ENCODE measurements at places on chromosomes 5 and 9.

DNA sequence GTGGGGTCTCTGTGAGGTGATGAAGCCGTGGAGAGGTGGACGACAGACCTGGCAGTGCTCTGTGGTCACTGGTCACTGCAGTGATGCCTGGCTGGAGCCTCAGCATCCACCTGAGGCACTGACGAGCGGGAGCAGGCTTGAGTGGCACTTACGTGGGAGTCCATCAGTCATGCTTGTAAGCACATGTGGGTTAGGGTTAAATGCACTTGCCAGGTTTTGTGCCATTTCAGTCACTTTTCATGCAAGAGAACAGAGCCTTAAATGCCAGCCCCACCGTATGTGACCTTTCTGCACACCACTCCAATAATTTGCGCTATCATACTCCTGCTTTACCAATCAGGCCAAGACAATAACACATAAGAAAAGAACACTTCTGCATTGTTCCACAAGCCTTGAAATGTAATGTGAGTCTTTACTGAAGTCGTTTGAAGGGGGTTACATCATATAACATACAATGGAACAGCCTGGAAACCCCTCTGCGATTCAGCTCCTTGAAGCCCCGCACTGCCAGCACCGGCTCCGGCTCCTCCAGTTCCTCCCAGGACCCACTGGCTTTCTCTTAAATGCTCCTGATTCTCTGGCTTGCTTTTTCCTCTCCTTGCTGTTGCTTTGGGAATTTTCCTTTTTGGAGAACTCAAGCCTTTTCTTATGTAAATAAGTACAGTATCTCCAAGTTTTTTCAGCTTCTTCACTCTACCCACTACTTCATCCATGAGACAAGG lies 59.4 kb upstream of the CTXN3 start:
- no peak for DNase-seq

DNA sequence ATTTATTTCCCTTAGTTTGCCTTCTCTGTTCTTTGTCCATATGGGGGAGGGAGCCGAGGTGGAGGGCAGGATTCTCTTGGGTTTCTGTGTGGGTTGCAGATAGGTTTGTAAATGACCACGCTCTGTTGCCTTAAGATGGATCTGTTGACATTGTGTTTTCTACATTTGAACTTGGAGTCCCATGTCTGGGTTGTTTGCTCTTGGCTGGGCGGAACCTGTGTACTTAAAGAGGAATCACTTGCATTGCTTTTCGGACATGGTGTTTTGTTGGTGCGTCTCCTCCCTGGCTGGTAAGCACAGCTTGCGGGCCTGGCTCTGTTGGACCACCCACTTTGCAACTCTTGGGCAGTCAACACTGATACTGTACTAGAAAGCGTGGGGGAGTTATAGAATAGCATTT lies 45.9 kb downstream of the EHMT1 start:
- no peak for DNase-seq

DNA sequence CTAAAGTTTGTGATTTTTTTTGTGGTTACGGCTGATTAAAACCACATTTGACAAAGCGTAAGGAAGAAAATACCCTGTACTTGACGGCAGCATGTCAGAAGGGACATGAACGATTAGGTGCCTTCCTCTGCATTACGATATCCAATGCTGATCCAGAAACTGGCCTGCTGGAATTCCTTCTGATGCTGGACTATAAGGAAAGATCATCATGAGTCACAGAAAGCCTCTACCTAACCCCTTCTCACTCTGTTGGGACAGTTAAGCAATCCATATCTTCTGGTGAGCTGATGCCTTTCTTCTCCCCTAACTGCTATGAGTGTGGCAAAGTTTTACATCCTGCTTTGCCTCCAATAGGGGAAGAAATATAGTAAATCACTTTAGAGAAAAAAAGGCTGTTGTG lies 78.4 kb upstream of the PAPPA start:
- no peak for DNase-seq

- DNase-seq, result no peak
Observed at GRCh38 chr9:85897848-85898247, 43.1 kb upstream of the NAA35 start.

- no peak for DNase-seq
Observed at GRCh38 chr5:109640976-109641375, 48.8 kb upstream of the MAN2A1 start.

GRCh38 chr5:81909677-81910076 lies 62.1 kb upstream of the ATG10 start:
- no peak for DNase-seq

- no peak for DNase-seq
Observed at GRCh38 chr5:168356171-168356570, 64.7 kb downstream of the WWC1 start.

DNA sequence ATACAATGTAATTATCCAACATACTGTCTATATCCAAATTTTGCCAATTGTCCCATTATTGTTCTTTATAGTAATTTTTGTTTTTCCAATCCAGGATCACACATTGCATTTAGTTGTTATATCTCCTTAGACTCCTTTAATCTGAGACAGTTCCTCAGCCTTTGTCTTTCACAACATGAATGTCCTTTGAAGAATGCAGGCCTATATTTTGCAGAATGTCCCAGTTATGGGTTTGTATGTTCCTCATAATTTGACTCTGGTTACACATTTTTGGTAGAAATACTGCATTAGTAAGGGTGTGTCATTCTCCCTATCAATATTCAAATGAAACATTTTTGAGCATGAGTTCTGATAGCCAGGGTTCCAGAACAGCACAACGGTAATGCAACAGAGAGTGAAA lies 6.7 kb downstream of the CD180 start:
- DNase-seq, result no peak

DNA sequence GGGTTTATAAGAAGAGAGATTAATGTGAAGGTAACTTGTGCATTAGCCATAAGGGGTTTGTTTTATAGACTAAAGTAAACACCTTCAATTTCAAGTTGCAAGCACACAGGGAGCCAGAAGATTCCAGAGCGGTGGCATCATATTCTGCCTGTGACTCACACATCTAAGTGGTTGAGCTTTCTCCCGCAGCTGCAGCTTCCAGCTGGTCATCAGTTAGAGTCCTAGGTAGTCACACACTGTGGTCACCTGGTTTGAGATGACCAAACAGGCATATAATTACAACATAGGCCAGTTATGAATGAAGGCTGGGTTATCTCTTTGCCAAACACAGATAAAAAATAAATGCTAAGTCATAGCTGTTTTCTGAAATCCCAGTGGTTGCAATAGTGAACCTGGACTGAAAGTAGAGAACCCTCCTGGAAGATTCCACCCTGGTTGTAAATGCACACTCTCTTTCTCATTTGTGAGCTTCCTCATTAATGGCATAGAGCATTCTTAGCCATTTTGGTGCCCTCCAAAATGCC lies 171.3 kb downstream of the GDNF start:
- DNase-seq, result no peak

- no peak for DNase-seq
Observed at GRCh38 chr5:77172713-77173328, 37.7 kb upstream of the PDE8B start.

DNA sequence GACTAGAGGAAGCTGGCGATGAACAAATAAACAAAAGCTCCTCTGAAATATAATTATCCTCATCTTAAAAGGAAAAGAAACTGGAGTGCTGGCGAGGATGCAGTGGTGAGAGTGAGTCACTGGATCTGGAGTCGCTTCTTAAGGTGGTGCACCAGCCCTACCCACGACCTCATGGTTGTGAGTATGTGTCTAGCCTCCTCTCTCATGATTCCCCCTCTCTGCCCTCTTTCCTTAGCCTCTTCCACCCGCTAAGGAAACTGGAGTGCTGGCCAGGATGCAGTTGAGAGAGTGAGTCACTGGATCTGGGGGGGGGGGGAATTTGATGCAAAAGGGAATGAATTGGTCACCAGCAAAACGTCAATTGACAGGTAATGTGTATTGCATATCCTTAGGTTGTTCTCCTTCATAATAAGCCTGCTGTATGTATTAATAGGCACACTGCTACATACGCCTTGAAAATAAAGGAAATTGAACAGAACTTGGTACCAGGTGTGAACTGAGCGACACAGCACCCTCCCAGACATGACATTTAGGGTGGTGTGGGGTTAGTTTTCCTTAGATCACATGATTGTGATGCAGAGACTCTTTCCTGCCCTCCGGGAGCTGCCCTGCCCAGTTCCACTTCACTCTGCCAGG lies 36.3 kb upstream of the EBF1 start:
- no peak for DNase-seq

- DNase-seq, result no peak
Observed at GRCh38 chr5:139137697-139138096, 60.5 kb downstream of the SIL1 start.

GRCh38 chr9:2726650-2727340 lies 9.5 kb downstream of the KCNV2 start:
- no peak for DNase-seq

DNA sequence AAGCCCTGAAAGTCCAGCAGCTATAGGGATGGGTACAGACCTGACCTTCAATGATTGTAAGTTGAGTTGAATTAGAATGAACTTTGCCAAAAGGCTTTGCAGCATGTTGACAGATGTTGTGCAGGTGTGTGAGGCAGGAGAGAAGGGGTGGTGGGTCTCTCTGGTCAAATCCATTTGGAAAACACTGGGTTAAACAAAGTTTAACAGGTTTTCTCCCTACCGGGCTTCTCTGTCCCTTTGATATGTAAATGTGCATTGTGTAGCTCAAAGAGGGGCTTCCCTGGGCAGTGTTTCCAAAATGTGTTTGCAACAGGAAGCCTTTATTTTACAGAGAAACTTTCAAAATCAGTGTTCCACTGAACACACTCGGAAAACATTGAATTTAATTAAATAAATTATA lies 72.1 kb upstream of the BRINP1 start:
- DNase-seq, result no peak
